ENCODE measurements at places on chromosomes 13 and 19.

- no peak for DNase-seq
Observed at GRCh38 chr13:27341616-27342015, 71.0 kb downstream of the RASL11A start.

- no peak for DNase-seq
Observed at GRCh38 chr19:2413159-2413558, 14.2 kb downstream of the TIMM13 start.

GRCh38 chr13:73110814-73111213 lies 52.0 kb downstream of the KLF5 start:
- DNase-seq, result no peak

- no peak for DNase-seq
Observed at GRCh38 chr13:27638521-27638920, 16.8 kb downstream of the POLR1D start.

DNA sequence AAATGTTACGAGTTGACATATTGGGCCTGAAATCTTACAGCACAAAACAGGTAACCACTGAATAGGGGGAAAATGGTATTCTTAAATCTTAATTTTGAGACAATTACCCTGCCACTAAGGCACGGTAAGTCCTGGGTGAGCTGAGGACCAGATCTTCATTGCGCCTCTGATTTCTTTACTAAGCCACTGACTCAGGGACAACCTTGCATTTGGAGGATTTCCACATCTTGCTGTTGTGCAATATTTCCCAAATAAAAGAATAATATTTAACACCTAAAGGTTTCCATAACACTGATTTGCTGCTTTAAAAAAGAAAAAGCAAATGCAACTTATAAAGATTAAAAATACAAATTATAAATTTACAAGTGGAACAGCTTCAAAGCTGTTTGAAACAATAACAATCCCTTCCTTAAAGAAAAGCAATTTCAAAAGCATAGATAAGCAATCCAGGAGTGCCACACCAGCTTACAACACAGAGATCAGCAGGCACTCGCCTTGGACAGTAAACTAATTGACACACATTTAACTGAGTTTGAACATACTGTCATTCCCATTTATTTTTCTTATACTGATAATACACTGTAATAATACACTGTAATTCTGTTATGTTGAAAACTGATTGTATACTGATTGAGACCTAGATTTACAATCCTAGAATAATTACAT lies 79.6 kb upstream of the DOCK9 start:
- DNase-seq, result no peak

DNA sequence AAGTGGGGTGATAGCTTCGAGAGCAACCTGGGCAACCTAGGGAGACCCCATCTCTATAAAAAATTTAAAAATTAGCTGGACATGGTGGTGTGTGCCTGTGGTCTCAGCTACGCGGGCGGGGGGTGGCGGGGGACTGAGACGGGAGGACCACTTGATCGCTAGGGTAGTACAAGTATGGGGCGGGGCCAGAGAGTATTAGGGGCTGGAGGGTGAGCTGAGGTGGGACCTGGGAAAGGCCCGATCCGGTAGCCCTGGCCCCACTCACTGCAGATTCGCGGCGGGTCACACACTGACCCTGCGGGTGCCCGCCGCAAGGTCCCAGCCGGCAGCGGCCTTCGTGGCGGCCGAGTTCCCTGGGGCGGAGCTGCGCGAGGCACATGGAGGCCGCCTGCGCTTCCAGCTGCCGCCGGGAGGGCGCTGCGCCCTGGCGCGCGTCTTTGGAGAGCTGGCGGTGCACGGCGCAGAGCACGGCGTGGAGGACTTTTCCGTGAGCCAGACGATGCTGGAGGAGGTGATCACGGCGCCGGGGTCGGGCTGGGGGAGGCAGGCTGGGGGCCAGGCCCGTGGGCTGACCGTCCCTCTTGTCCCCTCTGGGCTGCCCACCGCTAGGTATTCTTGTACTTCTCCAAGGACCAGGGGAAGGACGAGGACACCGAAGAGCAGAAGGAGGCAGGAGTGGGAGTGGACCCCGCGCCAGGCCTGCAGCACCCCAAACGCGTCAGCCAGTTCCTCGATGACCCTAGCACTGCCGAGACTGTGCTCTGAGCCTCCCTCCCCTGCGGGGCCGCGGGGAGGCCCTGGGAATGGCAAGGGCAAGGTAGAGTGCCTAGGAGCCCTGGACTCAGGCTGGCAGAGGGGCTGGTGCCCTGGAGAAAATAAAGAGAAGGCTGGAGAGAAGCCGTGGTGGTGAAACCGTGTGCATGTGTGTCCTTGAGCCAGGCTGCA lies 2.0 kb upstream of the ARHGAP45 start:
- DNase-seq, result no peak

GRCh38 chr13:83633746-83634145 lies 248.5 kb downstream of the SLITRK1 start:
- DNase-seq, result no peak

DNA sequence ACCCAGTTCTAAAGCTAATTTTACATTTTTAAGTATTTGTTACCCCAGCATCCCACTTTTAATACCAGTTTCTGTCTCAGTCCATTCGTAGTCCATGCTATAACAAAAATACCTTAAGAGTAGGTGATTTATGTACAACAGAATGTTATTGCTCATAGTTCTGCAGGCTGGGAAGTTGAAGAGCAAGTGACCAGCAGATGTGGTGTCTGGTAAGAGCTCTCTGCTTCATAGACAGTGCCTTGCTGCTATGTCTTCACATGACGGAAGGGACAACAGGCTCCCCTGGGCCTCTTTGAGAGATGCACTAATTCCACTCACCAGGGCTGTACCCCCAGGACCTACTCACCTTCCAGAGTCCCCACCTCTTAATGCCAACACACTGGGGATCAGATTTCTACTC lies 96.6 kb downstream of the COL4A2 start:
- no peak for DNase-seq

DNA sequence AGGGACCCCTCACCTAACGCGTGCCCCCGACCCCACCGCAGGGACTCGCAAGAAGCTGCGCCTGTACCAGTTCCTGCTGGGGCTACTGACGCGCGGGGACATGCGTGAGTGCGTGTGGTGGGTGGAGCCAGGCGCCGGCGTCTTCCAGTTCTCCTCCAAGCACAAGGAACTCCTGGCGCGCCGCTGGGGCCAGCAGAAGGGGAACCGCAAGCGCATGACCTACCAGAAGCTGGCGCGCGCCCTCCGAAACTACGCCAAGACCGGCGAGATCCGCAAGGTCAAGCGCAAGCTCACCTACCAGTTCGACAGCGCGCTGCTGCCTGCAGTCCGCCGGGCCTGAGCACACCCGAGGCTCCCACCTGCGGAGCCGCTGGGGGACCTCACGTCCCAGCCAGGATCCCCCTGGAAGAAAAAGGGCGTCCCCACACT lies 4.7 kb upstream of the MYBPC2 start:
- no peak for DNase-seq

- DNase-seq, result no peak
Observed at GRCh38 chr19:13328241-13328640, 178.0 kb downstream of the IER2 start.

DNA sequence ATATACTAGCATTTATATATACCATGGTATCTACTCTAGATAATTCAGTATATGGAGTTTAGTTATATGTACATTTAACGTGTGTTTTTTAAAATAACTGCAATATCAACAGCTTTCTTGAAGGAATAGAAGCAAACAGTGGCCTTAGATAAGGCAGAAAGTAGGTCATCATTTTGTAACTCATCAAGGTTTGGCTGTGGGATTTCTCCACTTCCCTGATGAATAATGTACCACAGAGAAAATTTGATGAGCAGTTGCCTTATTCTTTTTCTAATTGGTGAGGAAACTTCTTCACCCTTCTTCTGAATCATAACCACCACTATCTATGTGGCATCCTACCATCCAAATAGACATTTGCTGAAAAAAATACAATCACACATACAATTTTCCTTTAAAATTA lies 590.2 kb upstream of the SPRY2 start:
- DNase-seq, result no peak

DNA sequence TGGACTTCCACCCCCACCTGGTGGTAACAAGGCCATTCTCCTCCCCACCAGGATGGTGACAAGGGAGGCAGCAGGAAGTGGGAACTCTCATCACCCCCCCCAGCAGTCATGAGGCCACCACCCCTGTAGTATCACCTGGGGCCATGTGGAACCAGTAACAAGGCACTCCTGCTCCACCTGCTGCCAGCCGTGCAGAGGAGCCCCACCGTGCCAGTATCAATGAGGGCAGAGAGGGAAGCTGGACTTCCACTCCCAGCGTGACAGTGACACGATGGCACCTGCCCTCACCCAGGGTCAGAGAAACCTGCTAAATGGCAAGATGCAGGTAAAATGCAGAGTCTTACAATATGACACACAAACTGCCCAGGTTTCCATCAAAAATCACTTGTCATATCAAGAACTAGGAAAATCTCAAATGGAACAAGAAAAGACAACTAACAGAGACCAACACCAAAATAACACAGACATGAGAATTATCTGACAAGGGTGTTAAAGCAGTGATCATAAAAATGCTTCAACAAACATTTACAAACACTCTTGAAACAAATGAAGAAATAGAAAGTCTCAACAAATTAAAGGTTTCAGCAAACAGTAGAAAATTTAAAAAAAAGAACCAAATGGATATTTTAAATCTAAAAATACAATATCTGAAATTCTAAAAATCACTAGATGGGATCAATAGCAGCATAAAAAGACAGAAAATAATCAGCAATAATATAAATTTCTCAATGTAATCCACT lies 9.1 kb upstream of the SPACA7 start:
- DNase-seq, result no peak

- DNase-seq, result no peak
Observed at GRCh38 chr19:46036744-46037128, 4.1 kb downstream of the IGFL4 start.

GRCh38 chr13:95192998-95193397 lies 108.3 kb downstream of the ABCC4 start:
- DNase-seq, result no peak

DNA sequence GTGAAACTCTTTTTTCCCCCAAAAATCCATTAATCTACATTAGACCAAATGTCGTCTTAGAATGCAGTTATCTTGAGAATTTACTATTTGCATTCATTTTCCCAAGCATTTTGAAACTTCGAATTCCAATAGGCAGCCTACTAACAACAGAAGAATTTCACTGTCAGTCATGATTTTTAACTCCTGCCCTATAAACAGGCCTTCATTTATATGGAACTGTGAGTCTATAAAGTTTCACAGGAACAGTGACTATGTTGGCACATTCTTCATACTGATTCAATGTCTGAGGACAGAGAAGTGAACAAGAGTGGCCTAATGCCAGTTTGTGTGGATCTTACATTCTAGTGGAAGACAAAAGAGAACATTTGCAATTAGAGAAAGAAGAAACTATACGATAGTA lies 198.0 kb downstream of the PCDH17 start:
- DNase-seq, result no peak

DNA sequence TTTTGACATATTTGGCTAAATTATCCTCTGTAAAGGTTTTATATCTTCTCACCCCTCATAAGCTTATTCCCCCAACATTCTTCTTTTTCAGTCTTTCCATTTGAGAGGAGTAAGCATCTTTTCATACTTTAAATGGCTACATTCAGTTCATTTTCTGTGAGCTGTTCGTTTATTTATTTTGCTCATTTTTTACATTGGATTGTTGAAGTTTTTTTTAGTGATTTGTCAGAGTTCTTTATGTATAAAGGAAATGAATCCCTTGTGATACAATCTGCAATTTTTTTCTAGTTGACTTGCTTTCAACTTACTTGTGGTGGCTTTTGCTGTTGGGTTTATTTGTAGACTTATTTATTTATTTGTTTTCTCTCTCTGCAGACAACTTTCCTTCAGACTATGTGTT lies 250.3 kb downstream of the DLEU7 start:
- DNase-seq, result no peak

- DNase-seq, result no peak
Observed at GRCh38 chr19:911197-912033, 1.6 kb downstream of the R3HDM4 start.

DNA sequence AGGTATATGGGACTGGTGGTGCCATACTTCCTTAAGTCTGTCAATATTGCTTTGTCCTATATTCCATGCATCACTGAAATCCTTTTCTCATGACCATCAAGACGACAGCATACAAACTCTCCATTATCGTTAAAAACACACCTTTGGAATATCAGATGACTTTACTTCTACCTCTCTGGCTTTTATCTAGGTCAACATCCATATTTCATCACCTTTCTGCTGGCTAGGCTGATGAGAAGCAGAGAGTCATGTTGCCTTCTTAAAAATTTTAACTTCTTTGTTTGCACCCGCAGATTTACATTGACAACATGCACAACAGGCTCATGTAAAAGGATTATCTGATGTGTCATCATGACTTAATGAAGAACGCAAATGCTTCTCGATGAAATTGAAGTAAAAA lies 771.4 kb downstream of the OLFM4 start:
- no peak for DNase-seq

DNA sequence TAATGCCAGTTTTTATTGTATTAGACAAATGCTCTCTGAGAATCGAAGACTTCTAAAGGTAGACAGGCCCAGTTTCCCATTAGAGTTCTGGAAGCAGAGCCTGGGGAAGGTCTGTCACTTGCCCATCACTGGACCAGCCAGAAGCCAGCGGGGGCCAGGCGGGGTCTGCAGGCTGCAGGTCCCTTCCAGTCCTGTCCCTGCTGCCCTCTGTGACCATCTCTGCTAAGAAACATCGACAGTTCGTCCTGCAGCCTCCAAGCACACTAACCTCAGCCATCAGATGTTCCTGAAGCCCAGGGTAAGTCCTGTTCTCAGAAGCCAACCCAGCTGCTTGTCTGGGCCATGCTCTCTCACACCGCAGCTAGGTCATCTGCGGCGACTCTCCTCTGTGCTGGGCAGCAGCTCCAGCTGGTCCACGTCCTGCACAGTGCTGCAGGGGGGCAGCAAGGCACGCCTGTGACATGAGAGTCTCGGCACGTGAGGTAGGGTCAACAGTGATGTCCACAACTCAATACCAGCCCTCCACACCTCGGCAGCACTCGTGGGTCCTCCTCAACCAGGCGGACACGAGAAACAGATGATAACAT lies 2.9 kb upstream of the ADPRHL1 start:
- DNase-seq, result no peak

DNA sequence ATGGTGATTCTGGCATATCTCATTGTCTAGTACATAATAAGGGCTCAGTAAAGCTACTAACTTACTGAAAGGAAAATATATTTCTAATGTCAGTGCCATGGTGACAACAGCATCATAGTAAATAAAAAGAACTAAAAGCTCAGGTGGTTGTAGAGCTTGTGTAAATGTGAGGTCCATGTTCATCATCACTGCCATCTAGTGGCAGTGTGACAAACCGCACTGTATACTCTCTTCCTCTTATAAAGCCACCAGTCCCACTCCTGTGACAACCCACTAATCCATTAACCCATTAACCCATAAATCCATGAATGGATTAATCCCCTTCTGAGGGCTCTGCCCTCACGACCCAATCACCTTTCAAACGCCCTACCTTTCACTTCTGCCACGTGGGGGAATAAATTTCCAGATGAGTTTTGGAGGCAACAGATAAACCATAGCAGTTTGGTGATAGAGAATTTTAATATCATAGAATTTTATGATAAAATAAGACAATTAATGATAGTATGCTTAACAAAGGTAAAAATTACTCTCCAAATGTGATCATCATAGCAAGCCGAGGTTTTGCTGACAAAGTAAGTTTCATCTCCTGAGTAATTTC lies 160.4 kb upstream of the SGCG start:
- DNase-seq, result no peak
